ENCODE measurements at places on chromosomes 12 and 14.

DNA sequence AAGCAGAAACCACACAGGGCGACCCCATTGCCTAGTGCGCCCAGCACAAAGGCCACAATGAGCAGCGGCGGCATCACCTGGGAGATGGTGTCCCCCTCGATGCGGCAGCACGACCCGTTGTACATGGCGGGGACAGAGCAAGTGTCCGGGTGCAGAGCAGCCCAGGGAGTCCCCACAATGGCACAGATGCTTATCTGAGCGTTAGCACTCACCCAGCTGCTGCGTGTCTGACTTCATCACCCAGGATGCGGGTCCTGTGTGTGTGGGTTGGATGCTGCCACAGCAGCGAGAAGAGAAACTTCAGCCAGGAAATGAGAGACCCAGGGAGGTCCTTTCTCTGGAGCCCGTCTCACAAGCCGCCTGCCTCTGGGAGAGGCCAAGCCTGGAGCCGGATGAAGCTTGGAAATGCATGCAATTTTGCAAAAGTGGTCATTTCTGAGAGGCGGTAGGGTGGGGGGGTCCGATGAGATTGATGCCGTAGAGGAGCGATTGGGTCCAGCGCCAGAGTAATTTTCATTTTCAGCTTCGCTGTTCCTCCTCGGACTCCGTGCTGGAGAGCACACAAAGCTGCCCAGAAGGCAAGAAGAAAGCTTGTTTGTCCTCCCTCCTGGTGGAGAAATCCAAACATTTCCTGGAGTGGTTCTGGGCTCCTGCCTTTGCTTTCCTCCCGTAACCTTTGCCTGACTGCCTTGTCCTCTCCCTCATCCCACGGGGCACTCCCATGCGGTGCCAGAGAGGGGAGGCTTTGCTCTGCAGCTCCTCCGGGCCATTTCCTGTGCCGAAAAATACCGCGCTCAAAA, at the start of gene HCAR1:
HCAR1 (minus strand) TSS at position 630 of the 800 bp plus-strand sequence; CDS start at position 125, 505 bp downstream.
- DNase-seq: peak; percentile 5

GRCh38 chr12:64566831-64567517, 43.3 kb upstream of the RASSF3 start:
- DNase-seq: no peak

- no peak for DNase-seq
These were observed 23.8 kb downstream of the ST8SIA1 start for GRCh38 chr12:22310709-22311108.

DNA sequence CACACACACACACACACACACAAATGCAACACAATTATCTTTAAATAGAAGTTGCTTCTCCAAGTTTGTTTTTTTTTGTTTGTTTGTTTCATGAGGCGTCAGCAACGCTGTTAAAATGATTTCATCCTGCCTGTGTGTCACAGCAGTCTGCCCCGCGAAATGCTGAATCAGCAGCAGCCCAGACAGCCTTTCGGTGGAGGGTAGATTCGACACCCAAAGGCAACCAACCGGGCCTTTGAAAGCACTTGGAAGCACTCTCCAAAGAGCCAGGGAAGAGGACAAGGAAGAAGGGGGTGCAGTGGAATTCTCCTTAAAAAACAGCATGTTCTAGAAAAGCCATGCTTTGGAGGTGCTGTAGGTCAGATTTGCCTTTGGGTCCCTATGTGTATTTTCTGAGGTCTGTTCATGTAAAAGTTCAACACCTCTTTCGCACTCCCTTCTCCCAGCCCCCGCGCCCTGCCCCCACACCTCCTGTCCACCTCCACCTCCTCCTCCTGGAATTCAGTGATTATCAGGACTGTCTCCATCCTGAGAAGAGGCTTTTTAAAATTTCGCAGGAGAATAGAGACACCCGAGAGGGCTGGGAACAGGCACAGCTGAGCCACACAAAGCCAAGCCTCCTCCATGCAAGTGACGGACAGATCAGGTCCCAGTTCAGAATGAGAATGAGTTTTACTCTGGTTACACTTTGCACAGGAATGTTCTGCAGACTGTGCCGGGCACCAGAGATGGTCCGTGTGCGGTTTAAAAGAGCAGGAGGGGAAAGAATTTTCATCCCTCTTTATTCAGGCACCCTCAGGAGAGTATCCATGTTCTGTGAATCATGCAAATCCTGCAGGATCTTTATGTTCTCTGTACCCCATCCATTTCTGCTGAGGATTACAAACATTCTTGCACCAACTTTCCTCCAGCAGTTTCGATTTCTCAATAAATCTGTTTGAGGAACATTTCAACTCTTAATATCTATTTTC, 177.9 kb downstream of the ETV6 start:
- DNase-seq: peak; percentile 40

- no peak for DNase-seq
These were observed 110.7 kb downstream of the PTCSC3 start for GRCh38 chr14:36065831-36066230.

- no peak for DNase-seq
These were observed 13.2 kb upstream of the RABGGTA start for GRCh38 chr14:24284501-24285035.

DNA sequence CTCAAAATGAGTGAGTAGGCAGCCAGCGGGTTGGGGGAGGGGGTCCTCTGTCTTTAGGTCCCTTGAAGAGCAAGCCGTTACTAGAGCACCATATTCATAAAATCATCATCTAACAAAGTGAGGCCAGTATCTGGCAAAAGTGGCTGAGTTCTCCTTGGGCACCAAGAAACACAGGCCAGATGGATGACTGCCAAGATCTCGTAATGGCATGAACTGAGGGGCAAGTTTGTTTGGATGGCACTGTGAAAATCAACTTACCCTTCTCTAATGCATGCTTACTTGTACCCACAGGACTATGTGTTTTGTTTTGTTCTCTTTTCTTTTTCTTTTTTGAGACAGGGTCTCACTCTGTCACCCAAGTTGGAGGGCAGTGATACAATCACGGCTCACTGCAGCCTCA, 41.6 kb downstream of the GNPTAB start:
- DNase-seq: no peak

DNA sequence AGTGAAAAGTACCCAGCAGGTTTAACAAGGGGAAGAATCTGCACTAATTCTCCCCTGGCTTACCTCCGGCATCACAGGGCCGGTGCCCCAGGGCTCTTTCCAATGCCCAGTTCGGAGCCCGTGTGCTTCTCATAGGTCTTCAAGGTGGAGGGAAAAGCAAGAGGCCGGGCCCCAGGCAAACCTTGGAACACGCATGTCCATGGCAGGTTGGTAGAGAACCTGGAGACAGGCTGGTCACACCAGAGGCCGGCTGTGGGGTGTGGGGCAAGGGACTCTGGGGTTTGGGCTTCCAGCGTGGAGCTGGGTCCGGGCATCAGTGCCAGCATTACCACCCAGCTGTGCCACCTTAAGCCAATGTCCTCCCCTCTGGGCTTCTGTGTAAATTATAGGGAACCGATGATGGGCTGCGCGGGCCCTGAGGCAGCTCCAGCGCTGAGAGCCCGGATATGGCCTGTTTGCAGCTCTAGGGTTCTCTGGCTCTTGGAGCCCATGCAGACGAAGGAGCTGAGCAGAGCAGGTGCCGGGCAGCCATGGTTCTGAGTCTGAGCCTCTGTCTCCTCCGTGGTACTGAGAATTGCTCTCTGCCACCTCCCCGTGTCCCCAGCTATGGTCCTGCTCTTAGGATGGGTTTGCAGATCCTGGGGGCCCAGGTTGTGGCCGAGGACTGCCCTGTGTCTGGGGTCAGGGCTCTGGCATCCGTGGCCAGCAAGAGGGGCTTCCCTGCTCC, 197.0 kb upstream of the C14orf180 start:
- no peak for DNase-seq

GRCh38 chr12:110403976-110404682, 621 bp upstream of the ANAPC7 start:
- peak; percentile 46 for DNase-seq

GRCh38 chr12:49811136-49811535, 17.1 kb downstream of the NCKAP5L start:
- no peak for DNase-seq

DNA sequence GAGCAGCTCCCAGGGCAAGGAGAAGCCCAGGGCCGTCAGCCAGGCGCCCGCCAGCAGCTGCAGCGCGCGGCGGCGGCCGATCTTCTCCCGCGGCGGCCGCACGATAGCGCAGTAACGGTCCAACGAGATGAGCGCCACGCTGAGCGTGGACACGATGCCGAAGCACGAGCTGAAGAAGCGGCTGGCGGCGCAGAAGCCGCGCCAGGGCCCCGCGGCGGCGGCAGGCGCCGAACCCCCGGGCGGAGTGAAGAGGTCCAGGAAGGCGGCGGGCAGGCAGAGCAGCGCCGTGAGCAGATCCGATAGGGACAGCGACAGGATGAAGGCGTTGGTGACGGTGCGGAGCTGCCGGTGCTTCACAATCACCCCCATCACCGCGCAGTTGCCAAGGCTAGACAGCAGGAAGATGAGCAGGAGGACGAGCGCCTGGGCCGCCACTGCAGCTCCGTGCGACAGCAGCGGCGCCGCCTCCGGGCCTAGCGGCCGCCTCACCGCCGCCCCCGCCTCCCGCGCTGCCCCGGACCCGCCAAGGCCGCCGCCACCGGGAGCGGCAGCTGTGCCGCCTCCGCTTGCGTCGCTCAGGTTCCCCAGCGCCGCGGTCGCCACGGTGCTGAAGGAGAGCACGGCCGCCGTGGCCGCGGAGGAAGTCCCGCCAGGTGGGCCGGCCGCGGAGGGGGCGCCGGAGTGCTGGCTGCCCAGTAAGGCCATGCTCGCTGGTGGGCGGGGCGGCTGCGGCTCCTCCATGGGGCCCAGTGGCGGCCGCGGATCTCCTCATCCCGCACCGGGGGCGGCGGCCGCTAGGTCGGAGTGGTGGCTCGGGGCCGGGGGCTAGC, 479 bp downstream of the GPR135 start:
- DNase-seq: peak; percentile 45

DNA sequence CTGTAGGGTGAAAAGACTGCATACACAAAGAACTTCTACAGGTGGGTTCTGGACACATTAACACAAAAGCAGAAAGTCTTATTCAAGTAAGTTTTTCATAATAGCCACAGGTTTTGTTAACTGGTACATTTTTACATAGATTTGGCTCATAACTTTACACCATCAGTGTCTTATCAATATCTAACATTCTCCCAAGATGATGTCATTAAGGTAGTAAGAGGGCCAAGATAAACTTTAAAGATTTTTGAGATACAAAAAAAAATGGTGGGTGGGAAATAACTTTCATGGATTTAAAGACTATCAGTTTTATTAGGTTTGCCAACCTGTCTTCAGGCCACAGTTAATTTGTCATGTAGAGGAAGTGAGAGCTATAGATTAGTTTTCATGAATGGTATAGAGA, 1.7 kb downstream of the SUPT16H start:
- no peak for DNase-seq

- no peak for DNase-seq
These were observed 13.8 kb downstream of the STON2 start for GRCh38 chr14:81386290-81386745.

DNA sequence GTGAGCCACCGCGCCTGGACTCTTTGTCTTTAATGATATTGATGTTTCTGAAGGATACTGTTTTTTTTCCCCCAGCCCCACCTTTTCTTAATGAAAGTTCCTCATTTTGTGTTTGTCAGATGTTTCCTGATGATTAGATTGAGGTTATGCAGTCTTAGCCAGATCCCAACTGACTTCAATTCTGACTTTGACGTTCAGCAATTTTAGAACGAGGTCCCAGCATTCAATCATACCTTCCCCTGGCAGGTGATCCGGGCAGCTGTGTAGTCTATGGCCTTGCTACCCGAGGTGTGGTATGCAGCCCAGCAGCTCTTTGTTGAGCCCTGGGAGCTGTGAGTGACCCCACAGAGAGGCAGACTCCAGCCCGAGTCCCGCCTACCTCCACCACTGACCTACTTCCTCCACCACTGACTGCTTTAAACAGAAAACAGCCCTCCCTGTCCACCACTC, 82.7 kb downstream of the LGMN start:
- DNase-seq: no peak

- DNase-seq: peak; percentile 88
These were observed 3.6 kb downstream of the ZNF839 start for GRCh38 chr14:102323102-102323501.

- DNase-seq: no peak
These were observed 2.5 kb downstream of the PTPN6 start for GRCh38 chr12:6953442-6954315.

DNA sequence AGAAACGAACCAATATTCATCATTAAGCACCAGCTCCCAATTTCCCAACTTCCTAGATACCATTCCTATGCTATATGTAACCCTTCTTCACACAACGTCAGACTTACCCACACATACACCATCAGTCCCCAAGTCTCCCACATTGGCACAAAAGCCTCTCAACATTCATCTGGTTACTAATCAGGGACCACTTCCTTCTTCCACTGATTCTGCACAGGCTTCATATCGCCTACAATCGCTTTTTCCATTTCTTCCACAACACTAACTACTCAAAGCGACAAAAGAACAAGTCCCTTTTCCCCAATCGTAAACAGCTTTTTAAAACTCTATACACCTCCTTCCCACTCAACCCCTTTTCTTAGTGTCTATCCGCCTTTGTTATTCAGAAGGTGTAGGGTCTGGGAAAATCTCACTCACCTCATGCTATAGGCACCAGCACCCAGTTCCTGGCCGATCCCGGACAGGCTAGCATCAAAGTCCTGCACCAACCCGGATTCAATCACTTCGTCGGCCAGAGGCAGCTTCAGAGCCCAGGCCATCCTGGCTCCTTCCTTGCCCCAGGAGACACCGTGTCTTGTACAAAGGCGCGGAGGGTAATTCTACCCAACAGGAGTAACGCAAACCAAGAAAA, 936 bp downstream of the TFCP2 start:
- DNase-seq: peak; percentile 26

- no peak for DNase-seq
These were observed 40.8 kb upstream of the POC1B start for GRCh38 chr12:89566615-89567014.

DNA sequence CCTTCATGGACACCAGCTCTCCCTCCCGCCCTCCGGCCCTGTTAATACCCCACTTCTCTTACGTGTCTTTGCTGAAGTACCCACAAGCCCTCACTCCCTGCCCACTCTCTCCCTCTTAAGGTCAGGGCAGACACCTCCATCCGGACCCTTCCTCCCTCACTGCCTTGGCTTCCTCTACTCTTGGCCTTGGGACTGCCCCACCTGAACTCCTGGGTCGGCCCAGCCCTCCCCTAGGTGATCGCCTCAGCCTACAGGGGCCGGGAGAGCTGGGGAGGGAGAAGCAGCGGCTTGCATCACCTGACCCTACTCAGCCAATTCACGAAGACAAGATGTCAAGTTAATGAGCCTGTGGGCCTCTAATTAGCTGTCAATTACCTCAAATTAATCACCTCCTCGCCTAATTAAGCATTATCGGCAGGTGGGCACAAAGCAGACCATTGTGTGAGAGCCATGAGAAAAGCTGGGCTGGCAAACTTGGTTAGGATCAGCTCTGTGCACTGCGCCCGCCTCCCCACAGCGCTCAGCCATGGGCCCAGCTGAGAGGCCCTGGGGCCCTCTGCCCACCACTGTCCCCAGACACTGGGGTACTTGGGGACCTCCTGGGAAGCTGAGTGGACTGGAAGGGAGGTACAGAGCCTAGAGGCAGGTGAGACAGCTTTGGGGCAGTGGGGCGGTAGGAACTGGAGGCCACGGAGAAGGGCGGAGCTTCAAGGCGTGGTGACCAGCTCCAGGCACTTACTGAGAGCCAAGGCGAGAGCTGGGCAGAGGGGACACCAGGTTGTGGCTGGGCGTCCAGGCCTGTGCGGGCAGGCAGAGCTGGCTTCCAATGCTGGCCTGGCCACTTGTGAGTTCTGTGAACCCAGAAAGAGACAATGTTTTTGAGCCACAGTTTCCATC, 25.1 kb upstream of the VSX2 start:
- DNase-seq: no peak

- peak; percentile 80 for DNase-seq
These were observed 8.6 kb upstream of the FRMD6 start for GRCh38 chr14:51643140-51643539.

- peak; percentile 46 for DNase-seq
These were observed 32.8 kb downstream of the CCER1 start for GRCh38 chr12:90922145-90922627.

GRCh38 chr12:20063116-20063515, 305.2 kb upstream of the PDE3A start:
- DNase-seq: peak; percentile 8

All from AG10803 (cell line).